ENCODE measurements at places on chromosomes 2 and 18.

DNA sequence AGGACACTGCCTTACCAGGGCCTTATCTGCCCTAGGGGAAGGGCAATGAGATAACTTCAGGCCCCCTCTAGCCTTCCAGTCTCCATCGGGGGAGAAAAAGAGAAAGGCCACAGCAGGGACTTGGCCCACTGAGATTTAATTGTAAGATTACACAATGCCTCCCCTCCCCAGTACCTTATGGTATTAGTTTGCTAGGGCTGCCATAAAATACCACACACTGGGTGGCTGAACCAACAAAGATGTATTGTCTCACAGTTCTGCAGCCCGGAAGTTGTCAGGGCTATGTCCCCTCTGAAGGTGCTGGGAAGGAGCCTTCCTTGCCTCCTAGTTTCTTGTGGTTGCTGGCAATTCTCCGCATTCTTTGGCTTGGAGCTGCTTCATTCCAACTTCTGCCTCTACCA lies 34.8 kb upstream of the SPATA3 start:
- no peak for DNase-seq

- DNase-seq = no peak
These were observed 28.9 kb downstream of the MALT1 start for GRCh38 chr18:58700209-58700608.

DNA sequence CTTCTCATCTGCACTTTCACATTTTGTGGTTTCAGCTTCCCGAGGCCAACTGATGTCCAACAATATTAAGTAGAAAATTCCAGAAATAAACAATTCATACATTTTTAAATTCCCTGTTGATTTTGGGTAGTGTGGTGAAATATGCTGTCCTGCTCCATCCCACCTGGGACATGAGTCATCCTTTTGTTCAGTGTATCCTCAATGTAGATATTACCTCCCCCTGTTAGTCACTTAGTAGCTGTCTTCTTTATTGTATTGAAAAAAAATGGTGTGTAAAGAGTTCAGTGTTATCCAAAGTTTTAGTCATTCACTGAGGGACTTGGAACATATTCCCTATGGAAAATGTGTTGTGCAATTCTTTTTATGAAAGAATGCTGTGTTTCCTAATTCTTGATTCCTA lies 348.1 kb downstream of the SOCS6 start:
- no peak for DNase-seq

- DNase-seq = no peak
These were observed 47.7 kb downstream of the ACKR3 start for GRCh38 chr2:236617221-236617737.

DNA sequence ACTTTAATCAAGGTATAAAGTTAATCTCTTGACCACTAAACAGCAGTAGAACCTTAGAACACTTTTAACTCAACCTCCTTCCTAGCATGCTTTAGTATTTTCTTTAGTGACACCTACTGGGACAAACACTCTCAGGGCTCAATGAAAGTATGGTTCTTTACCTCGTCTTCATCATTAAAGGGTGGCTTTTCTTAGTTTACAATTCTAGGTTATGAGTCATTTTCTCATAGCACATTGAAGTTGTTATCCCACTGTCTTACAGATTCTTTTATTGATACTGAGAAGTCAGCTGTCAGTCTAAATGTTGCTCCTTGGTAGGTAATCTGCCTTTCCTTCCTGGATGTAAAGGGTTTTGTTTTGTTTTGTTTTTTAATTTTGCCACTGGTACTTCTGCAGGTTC lies 38.0 kb downstream of the SIGLEC15 start:
- no peak for DNase-seq

DNA sequence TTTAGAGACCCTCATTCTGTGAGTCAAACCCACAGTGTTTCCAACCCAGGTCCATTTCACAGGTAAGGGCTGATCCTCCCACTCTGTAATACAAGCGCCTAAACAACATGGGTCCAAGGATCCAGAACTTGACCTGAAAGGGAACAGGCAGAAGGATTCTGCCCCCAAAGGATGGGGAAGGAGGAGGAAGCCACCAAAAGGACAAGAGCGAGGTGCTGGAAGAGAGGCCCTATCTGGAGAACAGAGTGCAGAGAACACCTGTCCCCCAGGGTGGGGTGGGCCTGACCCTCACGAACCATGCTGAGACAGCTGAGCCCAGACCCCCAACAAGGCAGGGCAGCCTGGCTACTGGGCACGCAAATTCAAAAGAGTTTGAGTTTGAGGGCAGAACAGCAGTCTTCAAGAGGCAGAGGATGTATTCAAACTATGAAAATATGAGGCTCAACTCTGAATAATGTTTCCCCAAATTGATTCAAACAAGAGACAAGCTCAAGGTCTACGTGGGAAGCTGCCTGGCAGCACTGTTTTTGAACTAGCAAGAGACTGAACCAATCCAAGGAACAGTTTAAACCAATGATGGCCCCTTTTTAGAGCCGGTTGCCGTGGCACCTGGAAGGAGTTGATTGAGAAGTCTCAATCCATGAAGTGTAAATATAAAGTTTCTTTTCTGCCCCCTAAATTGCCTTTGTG lies 212.7 kb downstream of the ALPK2 start:
- DNase-seq = no peak

DNA sequence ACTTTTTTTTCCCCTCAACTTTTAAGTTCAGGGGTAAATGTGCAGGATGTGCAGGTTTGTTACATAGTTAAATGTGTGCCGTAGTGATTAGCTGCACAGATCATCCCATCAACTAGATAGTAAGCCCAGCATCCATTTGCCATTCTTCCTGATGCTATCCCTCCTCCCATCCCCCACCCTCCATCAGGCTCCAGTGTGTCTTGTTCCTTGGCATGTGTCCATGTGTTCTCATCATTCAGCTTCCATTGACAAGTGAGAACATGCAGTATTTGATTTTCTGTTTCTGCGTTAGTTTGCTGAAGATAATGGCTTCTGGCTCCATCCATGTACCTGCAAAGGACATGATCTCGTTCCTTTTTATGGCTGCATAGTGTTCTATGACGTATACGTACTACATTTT lies 47.2 kb upstream of the STON1 start:
- DNase-seq = no peak

- no peak for DNase-seq
These were observed 156.9 kb upstream of the RPRM start for GRCh38 chr2:153635494-153635893.

GRCh38 chr2:149716687-149717086 lies 129.1 kb upstream of the MMADHC start:
- no peak for DNase-seq

DNA sequence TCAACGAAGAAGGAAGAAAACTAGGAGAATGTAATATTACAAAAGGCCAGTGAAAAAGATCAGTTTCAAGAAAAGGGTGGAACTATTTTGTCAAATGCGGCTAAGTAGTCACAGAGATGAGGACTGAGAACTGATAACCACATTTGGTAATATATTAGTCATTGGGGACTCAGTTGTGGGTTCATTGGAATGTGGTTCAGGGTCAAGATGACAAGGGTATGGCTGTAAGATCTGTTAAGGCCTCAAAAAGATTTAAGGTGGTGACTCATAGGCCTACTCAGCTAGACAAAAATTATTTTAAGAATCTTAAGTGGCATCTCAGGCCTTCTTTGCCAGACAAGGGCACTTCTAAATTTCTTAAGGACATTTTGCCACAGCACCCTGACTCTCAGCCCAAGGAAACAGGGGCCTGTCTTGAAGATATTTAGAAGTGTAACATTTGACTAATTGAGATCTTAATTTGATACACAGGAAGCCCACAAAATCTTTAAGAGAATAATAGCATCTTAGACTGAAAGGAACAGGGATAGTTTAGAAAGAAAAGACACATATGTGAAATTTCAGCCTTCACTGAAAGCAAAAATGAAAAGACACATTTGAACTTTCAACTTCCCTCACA lies 81.3 kb downstream of the STRADB start:
- no peak for DNase-seq

GRCh38 chr2:18762667-18763066 lies 173.3 kb upstream of the NT5C1B start:
- no peak for DNase-seq

GRCh38 chr2:68687018-68687417 lies 43.6 kb downstream of the PROKR1 start:
- DNase-seq = no peak

DNA sequence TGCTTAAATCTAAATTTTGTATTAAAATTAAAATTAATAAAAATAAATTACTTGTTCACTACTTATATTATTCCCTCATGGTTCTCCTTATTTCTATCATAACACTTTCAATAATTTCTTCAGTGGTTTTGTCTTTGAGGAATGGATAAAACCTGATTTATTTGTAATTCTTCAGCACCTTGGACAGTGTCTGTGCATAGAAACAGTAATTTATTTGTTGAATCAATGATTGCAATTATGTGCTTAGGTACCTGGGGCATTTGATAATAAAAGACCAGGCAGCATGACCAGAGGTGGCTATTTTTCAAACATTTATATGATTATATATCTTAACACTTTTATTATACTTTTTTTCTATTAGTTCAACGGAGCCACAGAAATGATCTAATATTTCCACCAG lies 1062.7 kb downstream of the DSC3 start:
- DNase-seq = no peak

DNA sequence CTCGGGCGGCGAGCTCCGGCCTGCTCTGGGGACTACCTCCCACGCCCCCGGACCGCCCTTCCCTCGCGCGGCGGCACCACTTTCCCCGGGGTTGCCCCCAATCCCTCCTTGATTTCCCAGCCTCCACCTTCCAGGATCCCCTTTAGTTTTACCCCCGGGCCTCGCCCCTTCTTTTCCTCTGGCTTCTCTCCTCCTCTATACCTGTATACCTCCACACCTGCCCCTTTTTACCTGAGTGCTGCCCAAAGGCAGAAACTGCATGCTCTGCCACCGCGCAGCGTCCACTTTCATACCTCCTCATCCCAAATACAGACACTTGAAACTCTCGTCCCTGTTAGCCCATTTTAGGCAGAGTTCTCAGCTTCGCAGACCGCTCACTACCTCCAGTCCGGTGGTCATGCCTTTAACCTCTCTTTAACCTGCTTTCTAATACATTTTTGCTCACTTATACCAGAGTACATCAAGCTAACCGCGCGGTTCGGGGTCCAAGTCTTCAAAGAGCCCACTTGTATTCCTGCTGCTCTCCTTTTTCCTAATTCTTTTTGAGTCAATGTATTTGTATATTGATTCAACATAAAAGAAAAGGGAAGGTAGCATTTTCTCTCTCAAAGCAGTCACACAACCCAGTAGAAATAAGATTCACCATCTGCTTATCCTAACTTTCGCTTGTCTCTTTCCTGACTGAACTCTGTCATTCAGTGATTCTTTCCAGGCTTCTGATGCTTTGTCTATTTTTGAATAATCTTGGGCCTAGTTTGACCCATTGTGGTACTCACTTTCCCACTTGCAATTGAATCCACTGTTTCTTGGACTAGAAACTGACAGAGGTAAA lies 901 bp downstream of the SPOPL start:
- DNase-seq = no peak

DNA sequence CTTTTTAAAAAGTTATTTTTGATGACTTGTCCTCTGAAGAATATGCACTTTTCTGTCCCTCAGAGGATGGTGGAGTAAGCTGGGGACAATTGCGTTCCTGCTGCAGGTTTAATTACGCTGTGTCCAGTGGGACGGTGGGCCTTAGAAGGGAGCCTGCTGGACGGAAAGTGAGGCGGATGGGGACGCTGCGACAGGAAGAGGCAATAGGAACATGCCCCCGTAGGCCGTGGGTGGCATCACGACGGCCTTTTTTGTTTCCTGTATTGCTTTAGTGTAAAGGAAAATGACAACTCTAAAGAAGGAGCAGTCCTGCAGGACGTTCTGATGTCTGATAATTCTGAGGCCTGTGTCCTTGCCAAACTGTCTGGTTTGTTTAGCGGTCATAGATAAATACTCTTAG lies 121.6 kb downstream of the NFATC1 start:
- DNase-seq = peak; percentile 80

GRCh38 chr2:195410074-195410671 lies 246.9 kb upstream of the SLC39A10 start:
- no peak for DNase-seq

GRCh38 chr18:25349131-25349925 lies 2.6 kb downstream of the ZNF521 start:
- peak; percentile 81 for DNase-seq

DNA sequence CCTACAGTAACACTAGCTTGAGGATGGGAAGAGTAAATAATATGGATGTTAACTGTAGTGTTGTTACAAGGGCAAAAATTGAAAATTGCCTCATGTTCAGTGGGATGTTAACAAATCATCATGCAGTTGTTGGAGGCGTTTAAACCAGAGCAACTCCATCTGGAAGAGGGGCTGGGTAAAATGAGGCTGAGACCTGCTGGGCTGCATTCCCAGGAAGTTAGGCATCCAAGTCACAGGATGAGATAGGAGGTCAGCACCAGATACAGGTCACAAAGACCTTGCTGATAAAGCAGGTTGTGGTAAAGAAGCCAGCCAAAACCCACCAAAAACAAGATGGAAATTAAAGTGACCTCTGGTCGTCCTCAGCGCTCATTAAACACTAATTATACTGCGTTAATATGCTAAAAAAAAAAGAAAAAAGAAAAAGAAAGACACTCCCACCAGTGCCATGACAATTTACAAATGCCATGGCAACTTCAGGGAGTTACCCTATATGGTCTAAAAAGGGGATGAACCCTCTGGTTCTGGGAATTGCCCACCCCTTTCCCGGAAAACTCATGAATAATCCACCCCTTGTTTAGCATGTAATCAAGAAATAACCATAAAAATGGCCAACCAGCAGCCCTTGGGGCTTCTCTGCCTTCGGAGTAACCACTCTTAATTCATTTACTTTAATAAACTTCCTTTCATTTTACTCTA lies 101.4 kb downstream of the MYO5B start:
- DNase-seq = no peak
